ENCODE measurements at places on chromosomes 4 and X.

DNA sequence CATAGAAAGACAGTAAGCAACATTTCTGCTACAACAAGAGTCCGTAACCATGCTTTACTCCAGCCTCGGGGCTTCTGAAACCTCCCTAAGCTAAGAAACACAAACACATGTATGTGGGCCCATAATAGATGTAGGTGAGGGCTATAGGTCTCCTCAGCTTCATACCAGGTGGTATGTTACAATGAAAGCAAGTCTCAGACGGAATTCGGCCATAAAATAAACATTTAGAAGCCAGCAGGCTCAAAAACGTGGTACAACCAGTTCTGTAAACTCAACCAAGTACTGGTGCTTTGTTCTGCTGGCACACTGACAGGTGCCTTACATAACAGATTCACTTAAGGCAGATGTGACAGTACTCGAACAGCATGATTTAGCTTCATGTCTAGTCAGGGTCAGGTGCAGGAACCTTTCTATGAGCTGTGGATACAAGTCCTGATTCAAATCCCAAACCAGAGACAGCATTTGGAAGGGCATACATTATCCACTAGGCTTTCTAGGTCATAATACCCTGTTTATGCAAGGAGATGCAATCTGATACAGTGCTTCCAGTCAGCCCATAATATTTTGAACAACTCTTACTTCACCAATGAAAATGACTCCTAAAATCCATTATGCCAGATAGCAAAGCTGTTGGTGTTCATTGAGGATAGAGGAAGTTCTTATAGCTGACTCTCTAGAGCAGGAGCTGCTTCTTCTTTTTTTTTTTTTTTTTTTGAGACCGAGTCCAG, 113.8 kb upstream of the ENPP6 start:
- no peak overlapping the region for H3K4me3 ChIP-seq
- no peaks in the 10 kb centered on the region for H3K36me3 ChIP-seq
- H3K27ac ChIP-seq: no peak overlapping the region
- no peaks in the 10 kb centered on the region for H3K4me1 ChIP-seq
- H3K27me3 ChIP-seq: no peaks in the 10 kb centered on the region

GRCh38 chr4:124501576-124501975, 211.0 kb downstream of the ANKRD50 start:
- no peaks in the 10 kb centered on the region for H3K27me3 ChIP-seq
- no peaks in the 10 kb centered on the region for H3K4me1 ChIP-seq
- H3K27ac ChIP-seq: no peak overlapping the region
- H3K36me3 ChIP-seq: no peaks in the 10 kb centered on the region
- no peak overlapping the region for H3K4me3 ChIP-seq

DNA sequence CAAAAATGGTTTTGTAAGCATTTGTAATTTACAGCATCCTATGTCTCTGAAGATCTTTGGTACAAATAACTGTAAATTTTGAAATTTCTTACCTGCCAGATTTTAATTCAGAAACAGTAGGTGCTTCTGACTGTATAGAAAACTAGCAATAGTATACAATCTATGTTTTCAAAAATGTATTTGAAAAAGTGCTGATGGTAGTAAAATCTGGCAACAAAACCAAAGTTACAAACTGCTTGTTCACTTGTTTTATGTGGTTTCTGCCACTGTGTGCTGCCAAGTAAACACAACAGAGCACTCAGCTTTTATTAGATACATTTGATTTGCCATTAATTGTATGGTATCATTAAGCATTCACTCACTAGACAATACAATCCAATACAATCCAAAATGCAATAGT, 206.1 kb downstream of the CPE start:
- no peaks in the 10 kb centered on the region for H3K36me3 ChIP-seq
- H3K27me3 ChIP-seq: no peaks in the 10 kb centered on the region
- no peak overlapping the region for H3K27ac ChIP-seq
- no peak overlapping the region for H3K4me3 ChIP-seq

GRCh38 chrX:11566173-11566572, 99.5 kb downstream of the ARHGAP6 start:
- H3K4me1 ChIP-seq: no peaks in the 10 kb centered on the region
- no peaks in the 10 kb centered on the region for H3K36me3 ChIP-seq
- no peak overlapping the region for H3K27ac ChIP-seq
- no peak for DNase-seq
- H3K4me3 ChIP-seq: no peak overlapping the region

GRCh38 chr4:151344948-151345347, 19.5 kb upstream of the SH3D19 start:
- no peaks in the 10 kb centered on the region for H3K4me1 ChIP-seq
- H3K27ac ChIP-seq: no peak overlapping the region
- no peak overlapping the region for H3K4me3 ChIP-seq
- no peaks in the 10 kb centered on the region for H3K36me3 ChIP-seq
- DNase-seq: no peak
- no peaks in the 10 kb centered on the region for H3K27me3 ChIP-seq

GRCh38 chr4:176443646-176444409, 124.1 kb downstream of the SPCS3 start:
- no peaks in the 10 kb centered on the region for H3K27me3 ChIP-seq
- no peak overlapping the region for H3K4me3 ChIP-seq
- H3K27ac ChIP-seq: no peak overlapping the region

DNA sequence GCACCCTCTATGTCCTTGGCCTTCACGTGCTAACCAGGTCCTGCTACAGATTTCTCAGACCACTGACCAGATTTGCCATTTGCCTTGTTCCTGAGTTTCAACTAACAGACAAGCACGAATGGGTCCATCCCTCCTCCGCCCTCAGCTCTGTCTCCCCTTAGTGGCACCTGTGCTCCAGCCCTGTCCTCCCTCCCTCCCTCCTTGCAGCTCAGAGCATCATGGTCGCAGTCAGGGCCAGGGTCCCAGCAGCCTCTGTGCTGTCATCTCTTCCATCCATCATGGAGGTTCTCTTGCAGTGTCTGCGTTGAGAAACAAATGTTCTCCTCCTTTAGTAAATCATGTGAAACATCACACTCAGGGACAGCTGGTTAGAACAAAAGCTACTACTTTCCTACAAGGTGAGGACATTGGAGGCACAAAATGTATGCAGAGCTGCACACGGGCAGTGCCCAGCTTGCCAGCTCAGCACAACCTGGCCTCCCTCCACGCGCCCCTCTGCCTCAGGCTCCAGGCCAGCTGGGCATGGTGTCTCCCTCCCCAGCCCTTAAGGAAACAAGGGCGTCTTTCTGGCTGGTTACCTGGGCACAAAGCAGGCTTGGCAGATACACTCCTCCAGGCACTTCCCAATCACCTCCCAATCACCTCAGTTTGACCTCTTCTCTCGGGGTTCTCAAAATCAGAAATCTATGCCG, 79.5 kb upstream of the ATP6AP2 start:
- H3K4me1 ChIP-seq: no peaks in the 10 kb centered on the region
- no peak overlapping the region for H3K4me3 ChIP-seq
- H3K27me3 ChIP-seq: no peaks in the 10 kb centered on the region
- no peak for DNase-seq

DNA sequence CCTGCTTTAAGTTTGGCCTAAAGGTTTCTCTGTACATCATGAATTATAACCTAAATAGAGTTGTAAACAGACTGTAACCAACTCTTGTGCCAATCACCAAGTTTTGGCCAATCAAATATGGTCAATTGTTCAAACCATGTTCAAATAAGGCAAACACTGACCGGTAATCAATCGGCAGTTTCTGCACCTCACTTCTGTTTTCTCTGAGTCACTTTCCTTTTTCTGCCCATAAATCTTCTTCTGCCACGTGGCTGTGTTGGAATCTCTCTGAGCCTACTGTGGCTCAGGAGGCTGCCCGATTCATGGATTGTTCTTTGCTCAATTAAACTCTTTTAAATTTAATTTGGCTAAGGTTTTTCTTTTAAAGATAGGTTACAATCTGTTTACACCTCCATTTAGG, 16.5 kb upstream of the ENPP6 start:
- no peaks in the 10 kb centered on the region for H3K27me3 ChIP-seq
- H3K36me3 ChIP-seq: no peaks in the 10 kb centered on the region
- no peak for DNase-seq
- H3K27ac ChIP-seq: no peak overlapping the region
- no peak overlapping the region for H3K4me3 ChIP-seq
